ENCODE measurements at places on chromosomes 16 and 17. TPM values are rescaled to one million over a fixed set of nuclear protein-coding genes. Genes with fewer than 3 reads are reported as not detected.
A peak's percentile ranks its signal among the peaks of the same experiment; 100 is the strongest.

The PDILT gene
- total RNA-seq = not detected

The LDHD gene
- total RNA-seq = 0.48 TPM

The MT1X gene
- total RNA-seq = 2.9 TPM

The CDYL2 gene
- total RNA-seq = 3.4 TPM

The LGALS9C gene
- total RNA-seq = 0.48 TPM

The HNF1B gene
- total RNA-seq = 0.72 TPM

GRCh38 chr17:61205401-61205800, 194.2 kb upstream of the TBX2 start:
- no peak for DNase-seq

DNA sequence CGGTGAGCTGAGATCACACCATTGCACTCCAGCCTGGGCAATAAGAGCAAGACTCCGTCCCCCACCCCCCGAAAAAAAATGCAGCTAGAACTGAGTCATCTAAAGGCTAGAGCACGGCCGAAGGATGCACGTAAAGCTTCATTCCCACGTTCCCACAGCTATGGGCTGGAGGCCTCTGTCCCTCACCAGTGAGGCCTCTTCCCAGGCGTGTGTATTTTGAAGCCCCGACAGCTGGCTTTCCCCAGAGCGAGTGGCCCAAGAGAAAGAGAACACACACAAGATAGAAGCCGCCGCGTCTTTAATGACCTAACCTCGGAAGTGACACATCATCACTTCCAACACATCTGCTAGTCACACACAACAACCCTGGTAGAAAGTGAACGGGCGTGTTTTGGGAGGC, 6.6 kb upstream of the KCTD5 start:
- DNase-seq = no peak

GRCh38 chr16:19860166-19861041, 24.2 kb downstream of the GPRC5B start:
- peak; percentile 39 for DNase-seq

GRCh38 chr17:57170866-57171265, 85.5 kb upstream of the MSI2 start:
- DNase-seq = no peak

GRCh38 chr16:72211110-72211509, 39.2 kb upstream of the PMFBP1 start:
- no peak for DNase-seq

DNA sequence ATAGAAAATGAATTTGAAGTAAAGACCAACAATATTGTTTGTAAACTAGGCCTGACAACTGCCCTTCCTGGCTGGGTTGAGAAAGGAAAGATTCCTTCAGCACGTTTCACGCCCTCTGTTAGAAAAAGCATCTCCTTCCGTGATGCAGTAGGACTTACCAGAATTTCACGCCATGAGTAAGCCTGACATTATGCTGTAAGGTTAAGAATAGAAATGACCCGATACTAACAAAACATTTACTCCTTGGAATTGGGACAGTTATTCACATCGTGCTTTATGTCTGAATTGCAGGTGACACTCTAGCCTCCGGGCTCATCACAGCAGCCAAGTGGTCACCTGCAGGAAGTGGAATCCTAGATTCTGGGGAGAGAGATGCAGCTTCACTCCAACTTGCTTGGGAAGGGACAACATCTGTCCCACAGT, 17.5 kb downstream of the MARCHF10 start:
- no peak for DNase-seq

GRCh38 chr16:87701078-87701460, 64.7 kb downstream of the KLHDC4 start:
- no peak for DNase-seq

- DNase-seq = no peak
These were observed 142.5 kb downstream of the PARN start for GRCh38 chr16:14487579-14487978.

DNA sequence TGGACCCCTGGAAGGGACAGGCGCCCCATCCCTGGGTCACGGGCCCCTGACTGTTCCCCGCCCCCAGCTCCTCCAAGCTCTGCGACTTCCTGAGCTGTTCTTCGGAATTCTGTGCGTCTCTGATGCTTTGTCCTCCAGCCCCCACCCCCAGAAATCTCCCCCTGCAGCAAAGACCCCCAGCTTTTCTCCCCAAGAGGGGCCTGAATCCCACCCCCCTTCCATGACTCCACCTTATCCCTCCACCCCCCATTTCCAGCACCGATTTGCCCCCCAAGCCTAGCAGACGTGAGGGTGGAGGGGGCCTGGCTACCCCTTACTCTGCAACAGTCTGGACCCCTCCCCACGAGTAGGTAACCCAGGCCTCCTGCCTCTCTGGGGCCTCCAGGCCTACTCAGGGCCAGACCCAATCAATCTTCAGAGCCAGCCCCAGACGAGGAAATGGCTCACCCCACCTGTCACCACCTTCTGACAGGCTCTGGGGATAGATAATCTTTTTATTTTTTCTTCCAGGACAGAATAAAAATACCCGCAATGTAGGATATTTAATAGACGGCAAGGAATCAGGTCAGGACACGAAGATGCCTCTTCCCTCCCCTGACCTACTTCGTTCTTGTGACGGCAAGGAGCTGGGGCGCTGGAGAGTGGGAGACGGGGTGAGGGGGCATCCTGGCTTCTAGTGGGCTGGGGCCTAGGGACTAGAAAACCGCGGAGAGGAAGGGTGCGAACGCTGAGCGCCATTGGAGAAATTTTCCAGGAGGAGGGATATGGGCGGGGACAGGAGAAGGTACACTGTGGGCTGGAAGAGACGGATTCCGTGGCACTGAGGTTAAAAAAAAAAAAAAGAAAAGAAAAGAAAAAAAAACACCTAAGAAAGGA, 744 bp upstream of the PLXDC1 start:
- peak; percentile 23 for DNase-seq

GRCh38 chr17:17206124-17206912, at the start of gene PLD6:
PLD6 (minus strand) TSS chr17:17206333; CDS start chr17:17206286, 47 bp downstream.
- peak; percentile 23 for DNase-seq

- peak; percentile 3 for DNase-seq
These were observed 22.5 kb upstream of the CMTR2 start for GRCh38 chr16:71311553-71312158.

DNA sequence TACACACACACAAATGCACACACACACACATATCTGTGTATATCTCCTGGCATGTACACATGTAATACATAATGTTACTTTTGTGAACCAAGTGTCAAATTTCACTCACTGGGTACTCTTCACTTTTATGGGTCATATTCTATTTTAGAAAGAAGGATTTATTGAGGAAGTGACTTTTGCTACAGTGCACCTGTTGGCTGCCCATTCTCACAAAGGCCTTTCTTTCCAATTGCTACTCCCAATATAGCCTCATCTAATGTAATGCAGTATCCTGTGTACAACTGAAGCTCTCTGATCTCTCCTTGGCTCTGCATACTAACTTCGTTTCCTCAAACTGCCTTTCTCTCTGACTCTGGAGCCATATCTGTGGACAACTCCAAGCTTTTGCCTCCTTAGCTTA, 107.5 kb downstream of the ABCA8 start:
- DNase-seq = no peak

DNA sequence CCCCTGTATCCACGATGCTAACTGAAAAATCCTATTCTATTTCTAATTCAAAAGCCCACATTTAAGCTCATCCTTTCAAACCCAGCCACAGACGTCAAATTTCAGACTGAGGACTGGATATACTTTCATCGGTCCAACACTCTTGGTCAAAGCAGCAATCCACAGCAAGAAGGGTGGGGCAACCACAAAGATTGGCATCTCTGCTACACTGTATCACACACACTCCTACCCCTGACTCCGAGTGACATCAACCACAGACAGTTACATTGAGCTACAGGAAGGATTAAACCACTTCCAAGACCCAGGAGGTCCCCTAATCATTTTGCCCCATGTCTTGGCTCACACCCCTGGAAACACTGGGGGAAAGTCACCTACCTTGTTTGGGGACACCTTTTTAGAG, 61.3 kb downstream of the GRIN2A start:
- no peak for DNase-seq

DNA sequence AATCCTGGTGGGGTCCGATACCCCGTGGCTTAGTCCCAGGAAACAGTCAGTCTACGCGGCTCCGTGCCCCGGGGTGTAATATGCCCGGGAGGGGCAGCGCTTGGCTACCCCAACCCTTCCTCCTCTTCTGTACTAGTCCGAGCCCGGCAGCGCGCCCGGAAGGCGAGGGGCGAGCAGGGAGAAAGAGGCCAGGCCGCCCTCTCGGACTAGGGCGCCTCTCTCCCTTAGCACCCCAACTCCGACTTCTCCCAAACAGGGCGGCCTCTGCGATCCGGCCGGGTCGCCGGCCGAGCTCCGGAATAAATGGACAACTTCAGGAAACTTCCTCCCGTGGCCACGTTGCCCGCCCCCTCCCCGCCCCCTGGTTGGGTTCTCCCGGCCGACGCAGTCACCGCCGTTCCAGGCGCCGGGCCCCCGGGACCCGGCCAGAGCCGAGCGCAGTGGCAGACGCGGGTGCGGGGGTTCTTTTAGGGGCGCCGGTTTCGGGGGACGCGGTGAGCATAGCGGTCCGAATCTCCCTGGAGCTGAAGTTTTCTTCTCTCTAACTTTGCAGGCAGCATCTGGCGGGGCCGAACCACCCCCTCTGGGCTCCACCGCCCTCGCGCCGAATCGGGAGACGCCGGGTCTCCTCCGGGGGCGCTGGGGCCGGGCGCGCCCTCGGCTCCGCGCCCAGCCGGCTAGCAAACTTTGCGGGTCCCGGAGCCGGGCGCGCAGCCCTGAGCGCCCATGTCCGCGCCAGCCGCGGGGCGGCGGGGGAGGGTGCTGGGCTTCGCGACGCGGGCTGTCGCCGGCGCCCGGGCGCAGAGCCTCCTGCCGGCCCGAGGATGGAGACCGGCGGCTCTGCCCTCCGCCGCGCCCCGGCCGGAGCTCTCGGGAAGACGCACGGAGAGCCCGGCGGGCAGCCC, at the start of gene SDK2:
Gene SDK2 (minus strand): TSS at position 301 of the 905 bp plus-strand sequence. CDS start 357 bp downstream, outside the sequence.
- peak; percentile 33 for DNase-seq

GRCh38 chr16:81581107-81581506, 136.5 kb downstream of the CMIP start:
- DNase-seq = peak; percentile 80

DNA sequence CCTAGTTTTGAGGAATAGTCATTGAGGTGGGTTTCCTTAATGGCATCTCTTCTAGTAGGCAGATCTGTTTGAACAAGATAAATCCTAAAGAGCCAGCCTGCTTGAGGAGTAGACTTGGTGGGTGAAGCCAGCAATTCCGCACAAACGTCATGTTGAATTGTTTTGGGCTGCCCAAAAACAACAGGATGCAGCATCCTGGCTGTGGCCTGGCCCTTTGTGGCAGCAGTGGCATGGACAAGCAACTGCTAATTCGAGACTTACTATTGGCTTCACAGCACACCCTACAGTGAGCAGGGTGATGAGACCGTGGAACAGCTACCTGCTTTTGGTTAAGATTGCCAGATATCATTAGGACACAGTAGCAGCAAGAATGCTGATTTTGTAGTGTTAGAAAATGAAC, 9.3 kb upstream of the VPS4A start:
- no peak for DNase-seq

GRCh38 chr16:2243781-2244180, 7.5 kb downstream of the DNASE1L2 start:
- DNase-seq = no peak

- DNase-seq = peak; percentile 82
These were observed 518 bp downstream of the MT1E start for GRCh38 chr16:56625943-56626654.

DNA sequence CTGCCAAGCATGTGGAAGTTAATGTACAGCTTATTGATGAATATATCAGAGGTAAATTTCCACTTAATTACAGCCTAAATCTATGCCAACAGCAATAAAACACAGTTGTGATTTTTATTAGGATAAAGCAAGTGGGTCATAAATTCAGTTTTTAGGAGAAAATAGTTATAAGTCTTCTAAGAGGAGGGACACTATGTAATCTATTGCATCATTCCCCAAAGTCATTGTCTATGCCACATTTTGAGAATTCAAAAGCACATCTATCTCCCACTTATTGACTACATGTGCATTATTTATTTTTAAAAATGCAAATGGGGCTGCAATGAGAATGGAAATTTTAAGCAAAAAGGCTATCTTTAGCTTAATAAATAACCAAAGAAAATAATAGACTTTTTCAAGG, 23.7 kb upstream of the NSRP1 start:
- no peak for DNase-seq

DNA sequence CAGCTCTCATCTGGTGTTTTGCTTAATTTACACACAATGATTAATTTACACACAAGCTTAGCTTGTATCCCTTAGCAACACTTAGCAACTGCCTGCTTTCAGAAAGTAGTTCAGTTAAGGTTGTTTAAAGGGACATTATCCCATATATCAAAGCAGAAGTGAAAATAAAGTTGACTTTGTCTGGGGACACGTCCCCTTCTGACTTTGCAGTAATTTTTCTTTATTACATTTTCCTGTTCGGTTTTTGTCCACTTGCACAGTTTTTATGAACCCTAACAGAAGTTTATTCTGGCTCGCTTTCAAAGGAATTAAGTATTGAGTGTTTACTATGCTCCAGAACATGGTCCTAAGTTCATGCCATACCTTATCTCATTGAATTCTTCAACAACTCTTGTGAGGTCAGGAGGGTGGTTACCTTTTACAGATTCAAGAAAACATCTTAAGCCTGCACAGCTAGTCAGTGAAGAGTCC, 41.5 kb downstream of the ARHGAP44 start:
- no peak for DNase-seq
